ENCODE measurements at places on chromosomes 6 and 20.

- DNase-seq = no peak
These were observed 64.1 kb upstream of the TGM3 start for GRCh38 chr20:2231701-2232100.

DNA sequence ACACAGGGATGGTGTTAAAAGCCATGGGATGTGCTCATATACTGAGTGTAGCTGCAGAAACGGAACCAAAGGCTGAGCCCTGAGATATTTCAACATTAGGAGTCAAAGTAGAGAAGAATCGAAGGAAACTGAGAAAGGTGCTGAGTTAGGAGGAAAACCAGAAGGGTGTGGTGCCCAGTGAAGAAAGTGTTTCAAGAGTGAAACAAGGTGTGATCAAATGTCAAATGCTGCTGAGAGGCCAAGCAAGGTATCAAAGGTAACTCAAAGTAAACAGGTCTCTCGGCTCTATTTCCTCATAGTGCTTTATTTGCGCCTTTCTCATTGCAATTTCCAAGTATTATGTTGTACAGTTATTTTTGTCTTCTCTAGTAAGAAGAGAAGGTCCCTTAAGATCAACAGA, 94.1 kb downstream of the PRDM1 start:
- DNase-seq = no peak

GRCh38 chr6:43946641-43947363, 176.8 kb downstream of the VEGFA start:
- DNase-seq = no peak

DNA sequence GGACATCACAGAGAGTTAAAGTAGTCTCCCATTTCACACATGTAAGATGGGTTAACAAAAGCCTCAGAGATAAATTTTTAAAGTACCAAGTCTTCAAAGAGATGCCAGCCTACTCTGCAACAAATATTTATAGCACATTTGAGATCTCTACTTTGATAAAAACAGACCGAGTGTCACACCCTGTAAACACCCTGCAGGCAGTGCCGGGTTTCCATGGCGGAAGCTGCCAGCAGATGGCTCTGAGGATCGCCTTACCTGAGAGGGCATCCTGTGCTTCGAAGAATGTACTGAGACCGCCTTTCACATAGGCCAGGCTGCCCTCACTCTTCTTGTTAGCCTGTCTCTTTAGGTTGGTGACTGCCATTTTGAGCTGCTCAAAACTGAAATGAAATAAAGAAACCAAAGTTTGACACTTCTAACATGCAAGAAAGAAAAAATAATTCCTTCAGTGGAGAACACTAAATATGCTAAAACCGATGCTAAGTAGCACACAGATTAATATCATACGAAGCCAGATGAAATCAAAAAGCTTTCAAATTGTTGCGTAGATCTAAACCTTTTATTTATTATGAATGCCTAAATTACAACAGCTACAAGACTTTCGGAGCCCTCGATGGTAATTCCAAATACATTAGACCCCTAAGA, 39.3 kb downstream of the HUS1B start:
- no peak for DNase-seq

Measured in activated CD8-positive, alpha-beta memory T cell treated with anti-CD3 and anti-CD28 coated beads for 1 hour (primary cell).